ENCODE measurements at places on chromosomes 3 and 15.

DNA sequence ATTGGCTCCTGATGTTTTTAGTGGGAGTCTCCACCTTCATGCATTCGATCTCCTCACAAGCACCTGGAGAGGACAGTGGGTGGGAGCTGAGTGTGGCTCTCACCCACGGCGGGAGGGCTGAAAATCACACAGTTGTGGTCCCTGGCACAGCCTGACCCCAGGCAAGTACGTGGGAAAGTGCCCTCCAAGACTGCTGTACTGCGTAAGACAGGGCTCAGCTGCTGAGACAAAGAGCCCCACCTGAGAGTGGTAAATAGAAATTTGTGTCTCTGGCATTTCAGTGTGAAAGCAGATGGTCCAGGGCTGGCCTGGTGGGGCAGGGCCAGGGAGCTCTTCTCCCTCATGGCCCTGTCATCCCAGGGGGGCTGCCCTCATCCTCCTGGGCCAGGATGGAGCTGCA, 77.4 kb upstream of the IQSEC1 start:
- no peak for DNase-seq

- peak; percentile 21 for DNase-seq
These were observed 18.0 kb downstream of the TNFAIP8L3 start for GRCh38 chr15:51076524-51077220.

GRCh38 chr3:99678023-99678422, 39.6 kb downstream of the COL8A1 start:
- peak; percentile 70 for DNase-seq

DNA sequence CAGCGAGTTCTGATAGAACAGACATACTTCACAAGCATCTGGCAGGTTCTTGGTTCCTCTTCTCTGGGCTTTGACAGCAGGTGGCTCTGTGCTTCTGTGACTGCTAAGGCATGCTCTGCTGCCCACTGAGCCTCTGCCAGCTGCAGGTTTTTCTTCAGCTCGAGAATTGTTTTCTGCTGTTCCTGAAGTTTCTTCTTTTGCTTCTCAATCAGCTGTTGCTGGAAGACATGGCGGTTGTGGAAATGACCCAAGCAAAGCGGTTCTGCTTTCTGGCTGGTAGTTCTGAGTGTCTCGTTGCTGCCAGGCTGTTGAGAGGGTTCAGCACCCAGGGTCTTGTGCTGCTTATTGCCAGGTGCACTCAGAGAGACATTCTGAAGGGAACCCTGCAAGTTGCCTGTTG, 50.8 kb downstream of the CCDC191 start:
- no peak for DNase-seq

- DNase-seq, result no peak
These were observed 100.1 kb downstream of the RPL39L start for GRCh38 chr3:187039100-187039722.

DNA sequence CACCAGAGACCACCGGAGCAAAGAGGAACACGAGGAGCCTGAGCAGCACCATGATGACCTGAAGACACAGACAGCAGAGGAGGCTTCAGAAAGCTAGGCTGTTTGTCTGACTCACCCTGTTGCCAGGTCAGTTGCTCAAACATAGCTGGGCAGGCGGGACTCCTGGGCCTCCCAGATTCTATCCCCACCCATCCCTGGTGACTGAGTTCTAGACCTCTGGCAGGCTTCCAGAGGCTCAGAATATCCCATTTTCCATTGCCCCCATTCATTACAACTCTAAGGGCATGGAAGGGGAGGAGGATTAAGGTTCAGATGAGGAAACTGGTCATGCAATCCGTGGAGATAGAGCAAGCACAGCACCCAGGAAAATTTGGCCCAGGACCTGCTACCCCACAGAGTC, at the start of gene CDHR4:
CDHR4 (minus strand) TSS at position 113 of the 400 bp plus-strand sequence; CDS start at position 52, 61 bp downstream.
- peak; percentile 81 for DNase-seq

GRCh38 chr3:14199641-14200040, 21.0 kb downstream of the LSM3 start:
- no peak for DNase-seq

GRCh38 chr3:85193565-85193964, 234.8 kb downstream of the CADM2 start:
- DNase-seq, result no peak

DNA sequence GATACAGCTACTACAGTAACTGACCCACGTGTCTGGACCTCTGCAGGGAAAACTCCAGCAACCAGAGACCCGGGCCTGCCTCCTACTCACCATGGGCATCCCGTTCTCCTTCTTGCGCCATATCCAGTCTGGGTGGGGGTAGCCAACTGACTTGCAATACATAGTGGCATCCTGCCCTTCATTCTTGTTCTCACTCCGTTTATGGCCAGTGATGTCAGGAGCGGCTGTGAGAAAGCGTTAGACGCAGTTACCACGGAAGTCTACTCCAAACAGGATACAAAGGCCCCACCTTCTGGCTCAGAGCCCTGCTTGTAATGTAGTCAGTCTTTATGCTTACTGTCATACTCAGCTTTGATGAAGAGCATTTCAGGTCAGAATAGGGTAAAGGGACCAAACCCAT, 59.6 kb downstream of the NPTN start:
- DNase-seq, result no peak

GRCh38 chr15:81327516-81327915, 3.6 kb upstream of the STARD5 start:
- no peak for DNase-seq

- DNase-seq, result peak; percentile 60
These were observed at the start of gene RFTN1 for GRCh38 chr3:16513141-16514020. Gene RFTN1, minus strand, starts transcription at chr3:16513699. Its CDS starts 19,830 bp downstream, at chr3:16493869.

DNA sequence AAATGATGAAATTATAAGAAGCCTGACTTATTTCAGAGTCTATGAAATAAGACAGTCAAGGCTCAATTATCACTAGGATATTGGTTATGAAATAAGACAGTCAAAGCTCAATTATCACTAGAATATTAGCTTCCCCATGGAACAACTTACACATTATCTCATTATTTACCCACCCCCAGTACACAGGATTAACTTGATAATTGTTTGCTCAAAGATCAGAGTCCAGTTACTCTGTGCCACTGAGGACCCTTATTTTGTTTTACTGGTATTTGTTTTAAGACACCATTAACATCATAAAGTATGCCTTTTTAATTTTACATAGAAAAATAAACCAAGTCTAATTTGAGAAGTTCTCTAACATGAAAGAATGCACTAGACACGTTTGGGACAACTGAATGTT, 225.4 kb downstream of the SI start:
- DNase-seq, result no peak

- peak; percentile 85 for DNase-seq
These were observed at the start of gene MAGI1 for GRCh38 chr3:66038726-66039589. Gene MAGI1, minus strand, starts transcription at chr3:66038918. Its CDS starts 610 bp downstream, at chr3:66038308.

DNA sequence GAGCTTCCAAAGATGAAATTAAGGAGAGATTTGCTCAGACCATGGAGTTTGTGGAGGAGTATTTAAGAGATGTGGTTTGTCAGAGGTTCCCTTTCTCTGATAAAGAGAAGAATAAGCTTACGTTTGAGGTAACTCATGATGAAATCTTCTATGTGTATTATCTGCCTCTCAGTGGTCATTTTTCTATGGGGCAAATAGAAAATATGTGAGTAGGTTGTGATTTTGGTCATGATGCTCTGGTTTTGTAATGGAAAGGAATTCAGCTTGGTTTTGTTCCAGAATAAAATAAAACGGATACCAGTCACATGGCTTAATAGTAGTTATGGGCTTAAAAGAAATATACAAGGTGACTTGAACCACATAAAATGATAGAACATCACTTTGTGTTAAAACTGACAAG, 181.1 kb downstream of the ITPR1 start:
- DNase-seq, result no peak

GRCh38 chr15:67017311-67017710, 48.1 kb upstream of the SMAD3 start:
- DNase-seq, result no peak

DNA sequence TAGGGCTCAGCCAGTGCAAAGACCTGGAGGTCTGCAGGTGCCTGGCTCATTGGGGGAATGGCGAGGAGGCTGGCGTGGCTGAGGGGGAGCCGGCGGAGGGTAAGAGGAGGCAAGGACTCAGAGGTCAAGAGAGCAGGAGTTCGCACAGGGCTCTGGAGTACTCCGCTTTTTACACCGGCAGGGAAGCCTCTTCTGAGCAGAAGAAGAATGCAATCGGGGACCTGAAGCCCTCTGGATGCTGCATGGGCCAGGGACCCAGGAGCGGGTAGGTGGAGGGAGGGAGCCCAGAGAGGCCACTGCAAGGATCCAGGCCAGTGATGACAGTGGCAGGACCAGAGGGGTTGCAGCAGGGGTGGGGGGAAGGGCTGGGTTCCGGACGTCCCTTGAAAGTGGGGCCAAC, 70.4 kb upstream of the TAMM41 start:
- no peak for DNase-seq

- DNase-seq, result no peak
These were observed 80.3 kb downstream of the FAIM start for GRCh38 chr3:138688871-138689299.

- no peak for DNase-seq
These were observed 18.5 kb upstream of the RIOX2 start for GRCh38 chr3:97990624-97991292.

DNA sequence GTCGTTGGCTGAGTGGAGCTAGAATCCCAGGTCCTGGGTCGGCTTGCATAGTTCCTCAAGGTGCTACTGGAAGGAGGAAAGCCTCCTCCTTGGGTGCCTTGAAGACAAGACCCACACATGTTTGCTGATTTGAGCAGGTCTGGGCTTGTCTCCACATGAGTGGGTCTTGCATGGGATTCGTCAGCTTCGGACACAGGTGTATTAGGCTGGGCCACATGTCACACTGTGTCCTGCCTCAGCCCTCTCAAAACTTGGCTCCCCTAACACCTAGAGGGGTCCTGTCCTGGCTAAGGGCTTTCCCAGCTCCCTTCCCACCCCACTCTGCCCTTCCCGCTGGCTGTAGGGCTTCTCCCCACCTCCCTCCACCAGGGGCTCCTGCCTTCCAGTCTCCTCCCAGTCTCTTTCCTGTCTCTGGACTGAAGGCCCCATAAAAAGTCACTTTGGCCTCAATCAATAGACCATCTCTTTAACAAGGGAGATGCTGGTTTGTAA, 73.0 kb upstream of the ADPGK start:
- no peak for DNase-seq

DNA sequence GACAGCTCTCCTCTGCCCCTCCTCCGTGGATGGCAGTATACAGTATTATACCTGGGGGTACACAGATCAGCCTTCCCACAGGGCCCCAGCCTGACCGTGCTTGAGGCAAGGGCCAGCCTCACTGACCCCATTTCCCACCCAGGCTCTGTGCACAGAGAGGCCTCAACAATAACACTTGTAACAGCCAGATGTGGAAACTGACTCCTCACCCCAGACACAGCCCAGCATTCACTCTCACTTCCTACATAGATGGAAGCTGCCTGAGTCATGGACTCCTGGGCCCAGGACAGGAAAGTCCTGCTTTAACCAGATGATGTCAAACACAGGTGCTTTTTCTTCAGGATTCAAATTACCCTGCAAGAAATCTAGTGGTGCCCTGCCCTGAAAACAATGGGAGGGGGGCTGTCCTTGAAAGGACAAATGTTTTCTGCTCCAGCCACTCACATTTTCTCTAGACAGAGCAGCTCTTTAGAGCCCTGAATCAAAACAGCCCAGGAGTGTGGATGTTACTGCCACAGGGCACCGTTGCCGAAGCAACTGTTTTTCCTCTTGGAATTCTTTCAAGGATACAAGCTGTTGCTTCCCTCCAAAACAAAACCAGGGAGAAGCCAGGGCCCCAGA, 16.4 kb downstream of the CCDC12 start:
- DNase-seq, result no peak

- peak; percentile 33 for DNase-seq
These were observed 8.5 kb downstream of the BAHD1 start for GRCh38 chr15:40449275-40449674.

GRCh38 chr15:84981054-84981710, 474 bp upstream of the PDE8A start:
- DNase-seq, result peak; percentile 95

GRCh38 chr3:156382458-156383346, 172.2 kb downstream of the SSR3 start:
- DNase-seq, result peak; percentile 21

- DNase-seq, result no peak
These were observed 3.5 kb upstream of the MNS1 start for GRCh38 chr15:56468401-56468800.

DNA sequence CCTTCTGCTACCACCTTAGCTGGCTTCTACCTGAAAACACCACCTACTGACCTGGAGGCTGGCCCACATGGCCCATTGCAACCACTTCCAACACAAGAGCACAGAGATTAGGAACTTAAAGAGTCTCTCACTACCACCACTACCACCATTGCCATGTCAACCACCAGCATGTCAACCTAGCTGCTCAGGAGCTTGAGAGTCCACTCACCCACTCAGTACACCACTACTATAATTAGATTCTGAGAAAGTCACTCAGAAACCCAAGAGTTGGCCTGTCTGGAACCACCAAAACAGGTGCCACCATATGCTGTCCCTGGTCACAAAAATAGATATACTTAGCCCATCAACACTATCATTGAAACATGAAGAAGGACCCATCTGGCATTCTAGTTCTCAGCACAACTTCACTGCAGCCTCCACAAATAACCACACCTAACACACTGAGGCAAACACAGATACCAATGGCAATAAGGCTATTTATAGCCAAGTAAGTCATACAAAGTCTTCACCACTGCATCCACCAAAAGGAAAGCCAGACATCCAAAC, 806.7 kb upstream of the EPHA6 start:
- no peak for DNase-seq

DNA sequence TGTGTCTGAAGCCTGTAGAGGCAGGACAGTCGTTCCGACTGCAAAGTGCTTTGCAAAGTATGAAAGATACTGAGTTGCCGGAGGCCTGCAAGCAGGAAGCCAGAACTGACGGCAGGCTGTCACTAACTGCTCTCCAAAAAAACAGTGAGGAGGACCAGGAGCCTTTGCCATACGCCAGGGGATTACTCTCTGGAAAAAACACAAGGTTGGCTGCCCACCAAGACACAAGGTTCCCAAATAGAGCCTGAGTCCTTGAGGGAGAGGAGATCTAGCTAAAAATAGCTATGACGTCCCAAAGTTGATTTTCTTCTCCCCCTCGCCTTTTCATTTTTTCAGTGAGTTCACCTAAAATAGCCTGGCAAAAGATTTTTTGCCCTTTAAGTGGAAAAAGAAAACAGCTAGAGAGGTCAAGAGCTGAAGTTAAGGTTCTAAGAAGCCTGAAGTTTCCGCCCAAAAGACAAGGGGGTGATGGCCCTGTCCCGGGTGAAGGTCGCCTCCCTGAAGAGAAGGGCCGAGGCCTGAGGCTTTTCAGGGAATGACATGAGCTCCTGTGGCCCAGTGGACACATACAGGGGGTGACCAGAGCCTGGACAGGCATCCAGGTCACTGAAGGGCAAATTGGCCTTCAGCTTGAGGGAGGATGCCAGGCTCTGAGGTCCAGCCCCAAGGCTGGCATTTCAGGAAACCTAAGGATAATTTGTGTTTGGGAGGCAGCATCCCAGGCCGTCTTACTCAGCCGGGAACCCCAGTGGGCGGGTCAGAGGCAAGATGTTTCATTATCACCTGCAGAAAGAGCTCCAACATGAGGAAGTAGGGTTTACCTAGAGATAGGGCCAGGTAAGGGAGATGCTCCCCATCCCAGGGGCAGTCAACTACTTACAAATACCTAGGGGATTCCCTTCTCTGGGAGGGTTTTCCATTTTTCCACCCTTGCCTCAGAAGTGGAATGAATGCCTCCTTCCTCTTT, 44.9 kb upstream of the DGKG start:
- DNase-seq, result no peak

GRCh38 chr3:43686333-43686699, 4.4 kb upstream of the ABHD5 start:
- no peak for DNase-seq

GRCh38 chr3:69671082-69671952, 67.9 kb upstream of the MITF start:
- DNase-seq, result no peak

- DNase-seq, result no peak
These were observed 272.5 kb upstream of the LYSMD4 start for GRCh38 chr15:100005715-100006114.

- no peak for DNase-seq
These were observed 167.7 kb downstream of the GHSR start for GRCh38 chr3:172280406-172281051.

All from MG63 (cell line).